ENCODE measurements at places on chromosomes 7 and 10.

- no peak for DNase-seq
Measured at GRCh38 chr10:102796407-102797176, 40.6 kb downstream of the CYP17A1 start.

DNA sequence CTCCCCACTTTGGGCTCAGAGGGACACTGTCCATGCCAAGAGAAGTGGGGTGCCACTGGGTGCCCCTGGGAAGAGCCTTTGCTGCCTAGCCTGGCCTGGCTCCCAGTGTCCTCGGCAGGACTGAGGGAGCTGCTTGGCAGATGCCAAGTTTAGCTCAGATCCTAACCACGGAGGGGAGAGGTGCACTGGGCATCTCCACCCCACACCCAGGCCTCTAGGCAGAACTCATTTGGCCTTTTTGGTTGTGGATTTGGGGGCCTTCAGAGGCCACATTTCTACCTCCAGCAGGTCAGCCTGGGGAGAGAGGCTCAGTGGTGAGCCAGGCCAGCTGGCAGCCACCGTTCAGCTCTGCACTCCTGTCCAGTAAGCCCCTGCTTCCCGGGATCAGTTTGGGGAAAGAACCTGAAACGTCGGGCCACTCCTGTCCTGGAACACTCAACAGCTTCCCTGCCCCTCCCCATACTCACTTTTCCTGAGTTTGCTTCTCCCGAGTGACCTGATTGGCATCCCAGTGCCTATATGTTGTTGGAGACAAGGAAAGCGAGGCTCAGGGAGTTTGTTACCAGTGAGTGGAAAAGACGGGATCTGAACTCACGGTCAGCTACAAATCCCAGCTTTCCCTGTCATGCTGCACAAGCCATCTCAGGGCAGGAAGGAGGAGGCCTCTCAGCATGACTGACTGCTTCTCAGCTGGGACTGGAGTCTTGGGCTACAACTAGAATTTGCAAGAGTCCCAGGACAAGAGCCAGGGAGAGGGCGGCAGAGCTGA is 11.2 kb upstream of the CXCL12 start:
- DNase-seq = no peak

DNA sequence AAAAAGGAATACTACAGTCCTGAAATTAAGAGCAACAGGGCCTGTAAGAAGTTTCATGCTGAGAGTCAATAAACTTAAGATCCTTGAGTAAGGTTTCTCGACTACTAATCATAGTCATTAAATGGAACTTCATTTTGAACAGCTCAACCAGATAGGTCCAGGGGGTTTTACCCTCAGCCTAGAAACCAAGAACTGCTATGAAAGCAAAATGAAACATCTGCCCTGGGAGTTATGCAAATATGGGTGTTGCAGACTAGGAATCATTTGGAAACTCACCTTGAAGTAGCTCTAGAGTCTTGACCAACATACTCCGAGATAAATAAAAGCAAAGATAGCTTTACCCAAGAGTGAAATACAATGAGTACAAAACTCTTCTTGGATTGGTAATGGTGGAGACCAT is 128.0 kb downstream of the HGF start:
- DNase-seq = no peak

GRCh38 chr10:63416376-63416775 is 49.4 kb downstream of the JMJD1C start:
- no peak for DNase-seq

GRCh38 chr10:45438466-45439090 is 64.6 kb downstream of the ALOX5 start:
- DNase-seq = no peak

DNA sequence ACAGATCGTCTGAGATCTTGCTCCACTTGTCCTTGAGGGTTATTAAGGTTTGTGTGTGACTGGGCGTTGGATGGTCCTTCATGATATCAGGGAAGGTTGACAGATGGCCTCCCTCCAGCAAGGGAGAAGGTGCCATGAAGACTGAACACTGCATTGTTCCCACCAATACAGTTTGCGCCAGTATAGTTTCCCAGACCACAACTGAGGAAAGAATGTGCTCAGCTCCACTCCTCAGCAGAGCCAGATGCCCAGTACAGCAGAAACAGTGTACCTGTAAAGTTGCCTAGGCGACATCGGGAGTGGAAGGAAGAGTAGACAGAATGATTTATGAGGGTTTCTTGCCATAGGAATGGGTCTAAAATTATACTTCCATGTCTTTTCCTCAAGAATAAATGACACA is 137.5 kb downstream of the ST7 start:
- DNase-seq = no peak
